C1 segment of cervical spinal cord (tissue), 14 donors: ENCODE measurements at places on chromosomes 3 and 15.

DNA sequence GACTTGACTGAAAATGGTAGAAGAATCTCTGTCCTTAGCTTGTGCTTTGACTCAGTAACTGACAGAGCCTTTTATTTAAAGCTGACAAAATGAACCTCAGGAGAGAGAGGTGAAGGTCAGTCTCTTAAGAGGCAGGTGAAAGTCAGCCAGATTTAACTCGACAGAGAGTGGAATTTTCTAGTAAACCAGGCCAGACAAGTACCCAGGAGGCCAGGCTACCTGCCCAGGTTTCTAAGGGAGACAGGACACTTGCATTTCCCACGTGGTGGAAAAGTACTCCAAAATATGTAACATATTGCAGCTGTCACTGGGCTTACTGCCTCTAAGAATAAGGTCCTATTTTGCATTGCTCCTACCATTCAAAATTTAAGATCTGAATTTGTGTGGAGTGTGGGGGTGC is 167.9 kb downstream of the FMN1 start:
- no peak for DNase-seq

DNA sequence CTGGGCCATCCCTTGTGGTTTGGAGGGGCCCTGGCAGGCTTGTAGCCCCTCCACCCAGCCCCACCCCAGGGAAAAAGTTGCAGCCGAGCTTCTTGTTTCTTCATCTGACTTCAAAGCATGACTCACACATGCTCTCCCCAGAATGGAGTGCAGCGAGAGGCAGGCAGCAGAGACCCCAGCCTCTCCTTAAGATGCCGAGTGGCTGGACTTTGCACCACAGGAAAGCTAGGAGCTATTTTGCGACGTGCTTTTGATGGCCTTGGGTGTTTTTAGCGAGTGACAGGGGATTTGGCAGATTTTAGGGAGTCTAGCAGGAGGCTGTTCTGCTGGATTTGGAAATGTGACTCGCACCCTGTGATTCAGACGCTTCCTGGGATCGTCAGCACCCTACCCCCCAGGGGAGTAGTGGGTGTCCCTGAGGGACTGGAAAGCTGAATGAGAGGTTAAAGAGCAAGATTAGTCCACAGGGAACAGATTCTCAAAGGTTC is 14.2 kb downstream of the BAHD1 start:
- DNase-seq: no peak

DNA sequence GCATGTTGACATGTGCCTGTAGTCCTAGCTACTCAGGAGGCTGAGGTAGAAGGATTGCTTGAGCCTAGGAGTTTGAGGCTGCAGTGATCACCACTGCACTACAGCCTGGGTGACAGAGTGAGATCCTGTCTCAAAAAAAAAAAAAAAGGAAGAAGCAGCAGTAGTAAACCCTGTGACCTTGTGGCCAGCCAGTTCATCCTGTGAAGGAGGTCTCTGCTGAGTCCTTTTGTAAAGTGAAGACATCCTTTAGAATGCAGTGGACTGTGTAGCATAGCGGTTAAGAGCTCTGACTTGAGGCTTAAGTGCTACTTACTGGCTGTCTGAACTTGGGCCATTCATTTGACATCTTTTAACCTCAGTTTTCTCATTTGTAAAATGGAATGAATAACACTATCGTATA is 8.3 kb downstream of the EXOSC7 start:
- DNase-seq: no peak

GRCh38 chr3:183252118-183252782 is 803 bp upstream of the B3GNT5 start:
- no peak for DNase-seq

DNA sequence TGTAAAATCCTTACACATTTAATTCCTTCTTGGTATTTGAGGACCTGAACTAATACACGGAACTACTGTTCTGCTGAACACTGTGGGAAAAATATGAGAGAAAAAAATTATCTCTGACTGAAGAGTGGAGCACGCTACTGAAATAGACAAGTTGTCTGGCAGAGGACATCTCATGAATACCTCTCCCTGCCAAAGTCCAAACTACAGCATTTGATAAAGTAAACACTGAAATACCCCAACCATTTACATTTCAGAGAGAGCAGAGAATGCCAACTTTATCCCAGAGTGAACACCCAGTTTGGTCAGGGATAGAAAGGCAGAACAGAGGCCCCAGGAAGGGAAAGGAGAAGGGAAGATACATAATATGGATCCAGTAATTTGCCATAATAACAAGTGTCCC is 920.7 kb downstream of the SQOR start:
- no peak for DNase-seq

DNA sequence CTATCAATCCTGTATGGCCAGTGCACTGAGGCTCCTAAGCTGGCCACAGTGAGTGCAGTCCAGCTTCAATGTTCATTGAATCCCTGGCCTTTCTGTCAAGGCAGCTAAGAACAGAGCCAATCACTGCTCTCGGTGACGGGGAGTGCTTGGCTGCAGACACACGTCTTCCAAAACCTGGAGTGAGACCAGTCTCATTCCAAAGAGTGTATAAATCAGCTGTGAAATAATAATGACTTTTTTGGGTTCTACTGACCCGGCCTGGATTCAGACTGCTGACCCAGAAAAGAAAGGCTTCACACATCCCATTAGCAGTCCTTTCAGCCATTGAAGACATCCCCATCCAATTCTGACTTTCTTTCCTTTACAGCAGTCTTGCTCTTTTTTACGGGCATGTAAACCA is 665.5 kb downstream of the GBE1 start:
- DNase-seq: no peak

DNA sequence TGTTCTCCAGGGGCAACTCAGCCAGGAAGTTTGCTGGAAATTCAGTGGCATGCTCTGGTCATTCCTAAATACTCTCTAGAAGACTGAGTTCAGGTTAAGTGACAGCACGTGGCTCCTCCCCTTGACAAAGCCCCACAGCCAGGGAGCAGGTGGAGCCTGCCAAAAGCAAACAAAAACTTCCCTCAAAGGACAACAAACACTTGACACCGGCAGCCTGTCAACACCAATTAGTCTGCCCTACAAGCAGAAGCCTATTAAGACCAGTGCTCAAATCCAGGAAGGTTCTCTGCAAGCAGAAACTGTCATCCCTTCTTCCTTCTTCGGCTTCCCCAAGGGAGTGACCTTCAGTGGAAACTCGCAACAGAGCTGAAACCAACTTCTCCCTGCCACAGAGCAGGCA is 5.0 kb downstream of the MEX3B start:
- DNase-seq: no peak

DNA sequence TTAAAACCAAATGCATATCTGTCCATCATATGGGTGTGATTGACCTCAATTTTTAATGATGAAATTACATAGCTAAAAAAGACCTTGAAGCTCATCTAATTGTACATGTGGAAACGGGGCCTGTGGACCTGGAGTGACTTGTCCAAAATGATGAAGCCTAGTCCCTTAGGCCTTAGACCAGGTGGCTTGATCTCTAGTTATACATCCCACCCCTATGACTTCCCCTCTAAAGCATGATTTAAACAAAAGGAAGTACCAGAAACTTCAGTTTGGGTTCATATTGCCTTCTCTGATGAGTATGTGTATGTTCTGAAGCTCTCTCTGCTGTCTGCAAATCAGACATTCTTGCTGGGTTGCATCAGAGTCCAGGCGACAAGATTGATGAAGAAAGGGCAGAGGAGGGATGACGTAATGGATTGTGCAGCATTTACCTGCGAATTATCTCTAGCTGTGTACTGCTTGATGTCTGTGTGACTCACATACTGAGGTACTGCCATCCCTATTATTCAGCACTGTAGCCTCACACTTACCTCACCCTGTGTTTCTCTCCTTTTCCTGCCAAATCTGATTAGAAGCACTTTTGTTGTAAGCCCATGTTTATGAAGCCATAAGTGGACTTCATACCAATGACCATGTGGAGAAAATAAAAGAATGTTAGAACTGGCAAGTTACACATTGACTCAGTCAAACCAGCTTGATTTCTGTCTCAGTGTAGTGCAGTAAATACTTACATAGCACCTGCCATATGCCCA is 111.5 kb downstream of the FILIP1L start:
- DNase-seq: no peak

- DNase-seq: no peak
Measured at GRCh38 chr3:141782386-141782932, 19.3 kb downstream of the GRK7 start.

GRCh38 chr3:143152043-143152442 is 32.5 kb downstream of the CHST2 start:
- no peak for DNase-seq

DNA sequence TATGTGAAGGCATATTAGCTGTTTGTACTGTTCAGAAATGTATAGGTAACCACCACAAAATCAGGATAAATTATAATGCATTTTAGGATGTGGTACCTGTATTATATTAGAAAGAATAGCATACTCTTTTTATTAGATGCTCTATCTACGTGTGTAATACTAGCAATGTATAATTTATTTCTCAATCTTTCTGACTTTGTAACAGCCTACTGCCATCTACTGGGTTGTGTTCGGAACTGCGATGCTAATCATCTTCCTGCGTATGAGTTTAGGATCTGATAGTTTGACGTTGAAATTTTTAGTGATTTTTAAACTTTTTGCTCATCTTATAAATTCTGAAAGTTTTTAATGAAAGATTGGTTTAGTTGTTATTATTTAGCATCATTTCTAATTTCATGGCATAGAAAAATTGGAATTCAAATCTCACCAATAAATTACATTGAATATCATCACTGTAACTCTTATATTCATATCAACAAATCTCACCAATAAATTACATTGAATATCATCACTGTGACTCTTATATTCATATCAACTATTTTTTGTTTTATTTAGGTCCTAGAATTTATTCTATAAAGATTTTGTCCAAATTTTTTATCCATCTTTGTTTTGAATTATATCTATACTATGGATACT is 322.7 kb upstream of the ZNF717 start:
- no peak for DNase-seq

DNA sequence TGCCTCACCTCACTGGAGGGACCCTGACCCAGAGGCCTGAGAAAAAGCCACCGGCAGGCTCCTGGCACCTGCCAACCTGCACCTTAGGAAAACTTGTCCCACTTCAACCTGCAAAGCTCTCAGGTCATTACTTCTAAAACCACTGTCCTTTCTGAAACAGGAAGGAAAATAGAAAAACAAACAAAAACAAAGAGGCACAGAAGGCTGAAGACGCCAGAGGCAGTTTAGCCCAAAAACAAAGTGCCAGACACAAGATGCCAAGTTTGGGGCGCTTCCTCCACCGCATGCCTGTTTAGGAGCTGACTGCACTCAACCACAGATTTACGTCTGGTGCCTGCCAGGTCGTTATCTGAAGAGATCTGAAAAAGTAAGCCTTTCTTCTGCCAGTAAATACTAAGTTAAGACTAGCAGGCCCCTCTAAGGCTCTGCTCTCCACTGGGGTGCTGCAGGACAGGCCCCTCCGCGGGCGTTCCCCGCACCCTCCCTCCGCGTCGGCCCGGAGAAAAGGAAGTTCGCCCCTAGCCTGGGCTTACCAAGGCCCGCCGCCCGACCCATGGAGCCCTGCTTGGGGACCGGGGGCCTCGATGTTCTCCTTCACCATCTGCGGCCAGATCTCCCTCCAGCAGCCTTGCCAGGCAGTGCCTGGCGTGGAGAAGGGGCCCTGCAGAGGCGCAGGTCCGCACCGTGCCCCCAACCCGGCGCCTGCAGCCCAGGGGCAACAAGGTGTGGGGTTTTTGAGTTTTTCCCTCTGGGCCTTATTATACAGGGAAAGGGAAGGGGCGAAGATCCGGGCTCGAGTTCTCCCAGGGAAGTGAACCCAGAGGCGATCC is 1.3 kb downstream of the GOLGA8A start:
- no peak for DNase-seq

GRCh38 chr15:67241132-67241855 is 13.2 kb downstream of the AAGAB start:
- no peak for DNase-seq

GRCh38 chr3:49899815-49900214 is 3.9 kb downstream of the MST1R start:
- no peak for DNase-seq

GRCh38 chr3:51282931-51283330 is 102.2 kb upstream of the MANF start:
- no peak for DNase-seq

GRCh38 chr15:84894736-84895425 is 10.4 kb downstream of the SLC28A1 start:
- no peak for DNase-seq

GRCh38 chr3:100825574-100825973 is 116.3 kb downstream of the TFG start:
- no peak for DNase-seq
